SHP77 treated with DMSO at 0.1 percent for 48 hours (cell line): ENCODE measurements at places on chromosomes 16 and 17.

GRCh38 chr16:3214904-3215600, 19.9 kb downstream of the ZNF200 start:
- DNase-seq: no peak

GRCh38 chr17:82055023-82055964, 3.6 kb downstream of the GPS1 start:
- no peak for DNase-seq

- DNase-seq: no peak
Observed at GRCh38 chr17:21452377-21453143, 76.4 kb downstream of the KCNJ12 start.

DNA sequence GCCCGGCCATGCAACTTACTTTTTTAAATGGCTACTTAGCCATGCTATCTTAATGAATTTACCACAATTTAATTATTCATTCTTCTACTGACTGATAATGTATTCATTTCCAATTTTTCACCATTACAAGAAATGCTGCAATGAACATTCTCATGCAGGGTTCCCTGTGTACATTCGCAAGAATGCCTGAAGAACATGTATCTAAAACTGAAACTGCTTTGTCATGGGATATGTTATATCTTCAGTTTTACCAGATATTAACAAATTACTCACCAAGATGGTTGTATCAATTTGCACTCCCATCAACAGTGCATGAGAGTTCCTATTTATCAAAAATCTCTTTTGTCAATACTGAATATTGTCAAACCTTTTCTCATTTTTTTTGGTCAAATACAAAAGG, 100.8 kb downstream of the SLC39A11 start:
- DNase-seq: no peak

DNA sequence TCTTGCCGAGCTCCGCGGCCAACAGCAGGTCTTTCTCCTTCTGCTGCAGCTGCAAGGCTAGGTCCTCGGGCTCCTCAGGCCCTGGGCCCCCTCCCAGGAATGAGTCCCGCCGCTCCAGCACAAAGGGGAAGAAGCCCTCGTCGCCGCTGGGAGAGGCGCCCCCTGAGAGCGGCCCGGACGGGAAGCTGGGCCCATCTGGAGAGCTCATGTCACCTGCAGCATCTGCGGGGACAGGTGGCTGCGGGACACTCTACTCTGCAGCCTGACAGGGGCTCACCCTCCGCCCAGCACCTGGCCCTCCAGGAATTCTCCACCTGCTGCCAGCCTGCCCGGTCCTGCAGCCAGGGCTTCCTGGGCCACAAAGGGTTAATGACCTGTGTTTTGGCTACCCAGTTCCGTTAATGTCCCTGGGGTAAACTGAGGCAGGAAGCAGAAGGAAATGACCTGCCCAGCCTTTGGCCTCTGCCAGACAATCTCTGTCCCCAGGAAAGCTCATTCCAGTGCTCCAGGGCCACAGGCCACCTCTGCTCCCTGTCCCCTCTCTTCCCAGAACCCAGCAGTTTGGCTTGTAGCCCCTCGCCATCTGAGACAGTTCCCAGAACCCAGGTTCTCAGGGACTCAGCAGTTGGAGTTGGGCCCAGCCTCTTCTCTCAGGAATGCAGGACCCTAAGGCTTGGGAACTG, 1.3 kb downstream of the BICDL2 start:
- DNase-seq: no peak

DNA sequence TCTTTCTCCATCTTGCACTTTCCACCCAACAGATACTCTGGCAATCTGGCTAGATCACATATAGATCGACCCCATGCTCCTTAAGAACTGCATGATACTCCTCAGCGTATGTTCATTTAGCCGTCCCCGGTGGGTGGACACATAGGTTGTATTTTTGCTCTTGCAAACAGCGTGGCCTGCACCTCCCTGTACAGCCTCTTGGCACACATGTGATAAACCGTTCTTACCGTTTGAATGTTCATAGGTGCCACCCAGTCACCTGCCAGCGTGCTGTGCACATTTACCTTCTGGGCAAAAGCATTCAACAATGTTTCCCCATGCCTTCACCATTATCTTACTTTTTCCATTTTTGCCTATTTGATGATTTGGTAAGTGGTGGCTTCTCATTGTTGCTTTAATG, 6.2 kb downstream of the TNP2 start:
- no peak for DNase-seq

- no peak for DNase-seq
Observed at GRCh38 chr16:83100679-83101078, 473.9 kb downstream of the CDH13 start.

GRCh38 chr16:30528799-30529457, 2.6 kb upstream of the ZNF768 start:
- DNase-seq: no peak

DNA sequence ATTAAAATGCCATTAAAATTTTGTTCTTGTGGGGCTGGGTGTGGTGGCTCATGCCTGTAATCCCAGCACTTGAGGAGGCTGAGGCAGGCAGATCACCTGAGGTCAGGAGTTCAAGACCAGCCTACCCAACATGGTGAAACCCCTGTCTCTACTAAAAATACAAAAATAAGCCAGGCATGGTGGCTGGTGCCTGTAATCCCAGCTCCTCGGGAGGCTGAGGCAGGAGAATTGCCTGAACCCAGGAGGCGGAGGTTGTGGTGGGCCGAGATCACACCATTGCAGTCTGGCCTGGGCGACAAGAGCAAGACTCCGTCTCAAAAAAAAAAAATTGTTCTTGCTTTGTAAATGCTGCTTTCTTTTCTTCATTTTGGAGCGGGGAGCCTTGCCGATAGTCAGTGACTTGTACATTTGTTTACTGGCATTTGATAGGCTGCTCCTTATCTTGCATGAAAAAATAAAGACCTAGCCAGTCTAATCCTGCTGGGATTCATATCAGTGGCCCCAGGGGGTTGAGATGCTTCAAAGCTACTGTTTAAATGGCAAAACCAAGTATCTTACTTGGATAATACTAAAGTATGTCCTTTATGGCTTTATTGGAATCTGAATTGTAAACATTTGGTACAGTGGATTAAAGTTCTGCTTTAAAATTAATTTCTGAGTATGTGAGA, 3.3 kb upstream of the CLTC start:
- DNase-seq: no peak

GRCh38 chr16:49200223-49200820, 81.3 kb downstream of the CBLN1 start:
- no peak for DNase-seq

- DNase-seq: no peak
Observed at GRCh38 chr17:42530952-42531454, 5.0 kb upstream of the NAGLU start.

GRCh38 chr17:28041844-28042656, 427 bp upstream of the NLK start:
- DNase-seq: no peak

- no peak for DNase-seq
Observed at GRCh38 chr16:85759136-85759535, 8.2 kb upstream of the C16orf74 start.

DNA sequence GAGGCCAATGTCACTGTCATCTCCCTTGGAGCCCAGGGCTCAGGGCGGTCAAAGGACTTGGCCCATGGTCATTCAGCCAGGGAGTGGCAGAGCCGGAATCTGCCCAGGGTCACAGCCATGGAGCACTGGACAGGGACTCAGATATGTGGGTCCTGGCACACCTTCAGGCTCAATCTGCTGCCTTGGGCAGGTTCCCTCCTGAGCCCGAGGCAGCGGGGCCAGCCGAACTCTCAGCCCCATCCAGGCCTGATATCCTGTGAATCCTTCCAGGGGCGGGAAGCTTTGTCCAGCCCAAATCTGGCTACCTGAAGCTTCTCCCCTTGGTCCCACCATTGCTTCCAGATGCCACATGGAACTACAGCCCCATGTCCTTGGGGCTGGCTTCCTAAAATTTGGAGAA, 12.2 kb upstream of the CDIPT start:
- no peak for DNase-seq

- DNase-seq: no peak
Observed at GRCh38 chr16:10839279-10839666, 20.7 kb upstream of the TVP23A start.

DNA sequence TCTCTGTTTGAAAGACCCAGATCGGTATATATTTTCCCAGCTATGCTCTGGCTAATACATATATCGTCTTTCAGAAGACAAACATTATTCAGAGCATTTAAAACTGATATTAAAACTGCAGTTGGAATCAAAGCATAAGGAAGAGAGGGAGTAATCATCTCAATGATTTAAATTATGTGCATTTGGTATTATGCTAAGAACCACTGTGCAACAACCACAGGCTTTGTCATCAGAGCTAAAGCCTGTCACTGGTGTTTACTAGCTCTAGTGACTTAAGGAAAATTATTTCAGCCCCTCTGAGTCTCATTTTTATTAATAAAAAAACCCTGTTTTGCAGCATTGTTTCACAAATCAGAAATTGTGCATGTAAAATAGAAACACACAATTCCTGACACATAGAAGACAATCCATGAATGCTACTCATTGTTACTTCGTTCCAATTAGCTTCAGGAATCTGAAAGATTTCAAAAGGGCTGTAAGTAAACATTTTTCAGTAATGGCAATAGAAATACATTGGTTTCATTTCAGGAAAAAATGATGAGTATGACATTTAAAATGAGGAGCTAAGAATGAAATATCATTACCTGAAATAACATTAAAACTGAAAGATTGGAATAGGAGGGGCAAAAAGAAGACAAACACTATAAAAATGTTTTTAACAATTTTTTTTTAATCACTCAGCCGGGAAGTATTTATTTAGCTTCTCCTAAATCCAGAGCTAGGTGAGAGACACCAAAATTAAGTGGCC, 136.5 kb upstream of the ADAMTS18 start:
- DNase-seq: no peak

DNA sequence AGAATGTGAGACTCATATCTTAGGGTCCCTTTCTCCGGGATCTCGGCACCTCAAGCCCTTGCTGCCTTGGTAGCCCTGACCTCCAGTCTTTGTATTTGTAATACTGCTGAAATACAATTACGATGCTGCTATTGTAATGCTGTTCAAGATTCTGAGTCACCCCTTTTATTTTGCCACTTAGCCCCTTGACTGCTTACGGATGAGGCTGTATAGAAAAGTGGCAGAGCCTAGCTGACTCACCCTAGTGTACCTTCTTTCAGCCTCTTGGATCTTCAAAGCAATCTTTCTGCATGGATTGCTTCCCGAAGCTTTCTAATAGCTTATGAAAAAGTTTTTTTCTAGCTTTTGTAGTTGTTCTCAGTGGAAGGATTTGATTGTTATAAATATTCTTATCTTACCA, 187.9 kb downstream of the KCNJ2 start:
- DNase-seq: no peak

- no peak for DNase-seq
Observed at GRCh38 chr16:16093628-16094332, 129.5 kb downstream of the ABCC6 start.

- DNase-seq: no peak
Observed at GRCh38 chr17:63278728-63279442, 167.2 kb downstream of the CYB561 start.
